Subcutaneous preadipocyte (primary cell): ENCODE measurements at places on chromosomes 2 and 18. TPM values are rescaled to one million over a fixed set of nuclear protein-coding genes. Genes with fewer than 3 reads are reported as not detected.

TTC27 gene
- 19.5 and 28.9 TPM in 2 replicates for total RNA-seq

GKN2 gene
- total RNA-seq = not detected in 2 replicates

MYL12B gene
- 184 and 200 TPM in 2 replicates for total RNA-seq

MYOM1 gene
- total RNA-seq = under 0.01 TPM in 2 replicates

CDH20 gene
- under 0.01 and 0.20 TPM in 2 replicates for total RNA-seq

LINC00305 gene
- total RNA-seq = not detected in 2 replicates

MSGN1 gene
- not detected in 2 replicates for total RNA-seq

MC2R gene
- not detected in 2 replicates for total RNA-seq

EPHA4 gene
- total RNA-seq = 35.3 and 66.7 TPM in 2 replicates

DCC gene
- under 0.01 TPM in 1 of 2 replicates, not detected in the other for total RNA-seq

RAPGEF4 gene
- under 0.01 TPM in 1 of 2 replicates, not detected in the other for total RNA-seq

PLEK gene
- not detected in 2 replicates for total RNA-seq

TMEM163 gene
- total RNA-seq = not detected in 2 replicates

REG1B gene
- total RNA-seq = not detected in 2 replicates

REG3A gene
- not detected in 2 replicates for total RNA-seq

RAB17 gene
- total RNA-seq = 0.20 TPM in 1 of 2 replicates, not detected in the other

UGT1A5 gene
- not detected in 2 replicates for total RNA-seq

LDLRAD4 gene
- total RNA-seq = 0.39 and 0.73 TPM in 2 replicates

POTEF gene
- total RNA-seq = not detected in 2 replicates

SLC5A7 gene
- total RNA-seq = not detected in 2 replicates

CXCR1 gene
- total RNA-seq = not detected in 2 replicates

NEB gene
- total RNA-seq = 0.20 and 0.73 TPM in 2 replicates

RTP5 gene
- not detected in 2 replicates for total RNA-seq

KCNIP3 gene
- total RNA-seq = 2.9 and 3.1 TPM in 2 replicates

ANKRD29 gene
- total RNA-seq = 6.6 and 14.7 TPM in 2 replicates

INSIG2 gene
- total RNA-seq = 4.7 and 6.2 TPM in 2 replicates

UGT1A6 gene
- total RNA-seq = not detected in 2 replicates

ERBB4 gene
- total RNA-seq = under 0.01 TPM in 1 of 2 replicates, not detected in the other

CENPA gene
- 14.7 and 16.0 TPM in 2 replicates for total RNA-seq

ZC3H8 gene
- 9.4 and 12.5 TPM in 2 replicates for total RNA-seq

LONRF2 gene
- under 0.01 TPM in 2 replicates for total RNA-seq

CCDC85A gene
- total RNA-seq = 0.20 and 0.73 TPM in 2 replicates

ZBTB7C gene
- under 0.01 TPM in 2 replicates for total RNA-seq

RAB12 gene
- 36.4 and 37.9 TPM in 2 replicates for total RNA-seq

RAB6C gene
- not detected in 2 replicates for total RNA-seq

CYP1B1 gene
- 63.3 and 145 TPM in 2 replicates for total RNA-seq

GNAL gene
- total RNA-seq = 0.39 and 2.2 TPM in 2 replicates

CFC1 gene
- total RNA-seq = not detected in 2 replicates

AQP12B gene
- total RNA-seq = not detected in 2 replicates

TRAK2 gene
- total RNA-seq = 37.5 and 43.8 TPM in 2 replicates

ANTXR1 gene
- total RNA-seq = 24.6 and 29.5 TPM in 2 replicates

C1QL2 gene
- not detected in 2 replicates for total RNA-seq

HNMT gene
- total RNA-seq = 23.3 and 59.2 TPM in 2 replicates

LCT gene
- 0.20 TPM in 1 of 2 replicates, not detected in the other for total RNA-seq

SOWAHC gene
- 8.1 and 21.9 TPM in 2 replicates for total RNA-seq

TRIM43 gene
- not detected in 2 replicates for total RNA-seq

NT5DC4 gene
- total RNA-seq = not detected in 2 replicates

RPRD1A gene
- 30.1 and 45.9 TPM in 2 replicates for total RNA-seq

MAP3K19 gene
- not detected in 2 replicates for total RNA-seq

OSBPL6 gene
- 2.2 and 4.1 TPM in 2 replicates for total RNA-seq

DNMT3A gene
- total RNA-seq = 8.6 and 9.6 TPM in 2 replicates

SDC1 gene
- total RNA-seq = 6.6 and 20.3 TPM in 2 replicates

CYP26B1 gene
- 2.5 and 6.6 TPM in 2 replicates for total RNA-seq

ZNF385B gene
- total RNA-seq = under 0.01 and 0.37 TPM in 2 replicates
